ENCODE measurements at places on chromosomes 5 and 9. TPM values are rescaled to one million over a fixed set of nuclear protein-coding genes. Genes with fewer than 3 reads are reported as not detected.

DNA sequence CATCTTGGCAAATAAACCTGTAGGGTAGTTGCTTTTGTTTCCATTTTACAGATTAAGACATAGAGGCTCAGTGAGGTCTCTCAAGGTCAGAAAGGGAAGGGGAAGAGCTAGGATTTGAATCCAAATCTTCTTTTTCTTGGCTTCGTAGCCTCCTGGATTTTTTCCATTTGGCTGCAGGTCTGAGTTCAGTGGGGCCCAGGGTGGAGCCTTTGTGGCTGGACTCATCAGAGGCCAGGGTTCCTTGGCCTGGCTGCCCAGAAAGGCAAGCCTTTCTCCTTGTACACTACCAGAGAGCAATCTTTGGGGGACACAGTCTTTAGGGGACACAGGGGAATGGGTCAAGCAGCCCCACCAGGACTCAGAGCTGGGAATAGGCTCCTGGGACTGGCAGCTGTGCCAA, 10.5 kb upstream of the TRAF1 start:
- H3K27ac ChIP-seq: no peak overlapping the region
- no peaks in the 10 kb centered on the region for H3K36me3 ChIP-seq
- peaks cover 49% of the 10 kb centered on the region for H3K4me1 ChIP-seq
- no peaks in the 10 kb centered on the region for H3K27me3 ChIP-seq
- DNase-seq: no peak
- H3K4me3 ChIP-seq: no peak overlapping the region

GRCh38 chr9:73168298-73168934, 16.8 kb downstream of the ANXA1 start:
- H3K36me3 ChIP-seq: peaks cover 84% of the 10 kb centered on the region
- DNase-seq: no peak
- 0 out of 2 replicates have a peak overlapping the region, but pooled peaks have one; percentile 6 for H3K27ac ChIP-seq
- no peaks in the 10 kb centered on the region for H3K27me3 ChIP-seq
- no peak overlapping the region for H3K4me3 ChIP-seq

GRCh38 chr9:8208465-8208864, 408.9 kb upstream of the DMAC1 start:
- H3K36me3 ChIP-seq: no peaks in the 10 kb centered on the region
- no peaks in the 10 kb centered on the region for H3K4me1 ChIP-seq
- H3K27me3 ChIP-seq: no peaks in the 10 kb centered on the region
- H3K27ac ChIP-seq: no peak overlapping the region
- DNase-seq: no peak
- H3K4me3 ChIP-seq: no peak overlapping the region

- 0 out of 2 replicates have a peak overlapping the region, but pooled peaks have one; percentile 13 for H3K4me3 ChIP-seq
- H3K36me3 ChIP-seq: no peaks in the 10 kb centered on the region
- peak; percentile 39 for DNase-seq
- peaks cover 38% of the 10 kb centered on the region for H3K4me1 ChIP-seq
These were observed 137.4 kb downstream of the PLK2 start for GRCh38 chr5:58322453-58322852.

The ZNF462 gene
- polyA plus RNA-seq: 1.1 TPM

The NUTM2G gene
- 0.06 TPM for polyA plus RNA-seq
